ENCODE measurements at places on chromosomes 1 and 21.

- no peak for DNase-seq
These were observed 102.7 kb downstream of the ATF6 start for GRCh38 chr1:161868832-161869231.

DNA sequence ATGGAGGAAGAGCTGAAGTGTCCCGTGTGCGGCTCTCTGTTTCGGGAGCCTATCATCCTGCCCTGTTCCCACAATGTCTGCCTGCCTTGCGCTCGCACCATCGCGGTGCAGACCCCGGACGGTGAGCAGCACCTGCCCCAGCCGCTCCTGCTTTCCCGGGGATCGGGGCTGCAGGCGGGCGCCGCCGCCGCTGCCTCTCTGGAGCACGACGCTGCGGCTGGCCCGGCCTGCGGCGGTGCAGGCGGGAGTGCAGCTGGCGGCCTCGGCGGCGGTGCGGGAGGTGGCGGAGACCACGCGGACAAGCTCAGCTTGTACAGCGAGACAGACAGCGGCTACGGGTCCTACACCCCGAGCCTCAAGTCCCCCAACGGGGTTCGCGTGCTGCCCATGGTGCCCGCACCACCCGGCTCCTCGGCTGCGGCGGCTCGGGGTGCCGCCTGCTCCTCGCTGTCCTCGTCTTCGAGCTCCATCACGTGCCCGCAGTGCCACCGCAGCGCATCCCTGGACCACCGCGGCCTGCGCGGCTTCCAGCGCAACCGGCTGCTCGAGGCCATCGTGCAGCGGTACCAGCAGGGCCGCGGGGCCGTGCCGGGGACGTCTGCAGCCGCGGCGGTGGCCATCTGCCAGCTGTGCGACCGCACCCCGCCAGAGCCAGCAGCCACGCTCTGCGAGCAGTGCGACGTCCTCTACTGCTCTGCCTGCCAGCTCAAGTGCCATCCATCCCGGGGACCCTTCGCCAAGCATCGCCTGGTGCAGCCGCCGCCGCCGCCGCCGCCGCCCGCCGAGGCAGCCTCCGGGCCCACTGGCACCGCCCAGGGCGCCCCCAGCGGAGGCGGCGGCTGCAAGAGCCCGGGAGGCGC, 1.3 kb downstream of the TRIM67 start:
- no peak for DNase-seq

DNA sequence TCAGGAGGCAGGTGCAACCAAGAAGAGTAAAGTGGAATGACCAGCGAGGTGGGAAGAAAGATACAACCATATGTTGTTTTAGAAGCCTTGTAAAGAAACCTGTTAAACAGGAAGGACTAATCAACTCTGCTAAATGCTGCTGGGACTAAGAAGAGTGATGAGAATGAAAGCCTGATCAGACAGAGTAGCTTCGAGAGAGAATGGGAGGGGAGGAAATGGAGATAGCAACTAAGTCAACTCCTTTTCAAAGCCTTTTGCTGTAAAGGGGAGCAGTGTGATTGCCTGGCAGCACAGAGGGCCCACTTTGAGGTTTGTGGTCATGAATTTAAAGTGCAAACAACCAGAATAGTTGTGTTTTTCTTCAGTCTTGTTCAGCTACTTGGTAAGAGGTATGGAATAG, 31.4 kb downstream of the SLC30A7 start:
- peak; percentile 57 for DNase-seq

DNA sequence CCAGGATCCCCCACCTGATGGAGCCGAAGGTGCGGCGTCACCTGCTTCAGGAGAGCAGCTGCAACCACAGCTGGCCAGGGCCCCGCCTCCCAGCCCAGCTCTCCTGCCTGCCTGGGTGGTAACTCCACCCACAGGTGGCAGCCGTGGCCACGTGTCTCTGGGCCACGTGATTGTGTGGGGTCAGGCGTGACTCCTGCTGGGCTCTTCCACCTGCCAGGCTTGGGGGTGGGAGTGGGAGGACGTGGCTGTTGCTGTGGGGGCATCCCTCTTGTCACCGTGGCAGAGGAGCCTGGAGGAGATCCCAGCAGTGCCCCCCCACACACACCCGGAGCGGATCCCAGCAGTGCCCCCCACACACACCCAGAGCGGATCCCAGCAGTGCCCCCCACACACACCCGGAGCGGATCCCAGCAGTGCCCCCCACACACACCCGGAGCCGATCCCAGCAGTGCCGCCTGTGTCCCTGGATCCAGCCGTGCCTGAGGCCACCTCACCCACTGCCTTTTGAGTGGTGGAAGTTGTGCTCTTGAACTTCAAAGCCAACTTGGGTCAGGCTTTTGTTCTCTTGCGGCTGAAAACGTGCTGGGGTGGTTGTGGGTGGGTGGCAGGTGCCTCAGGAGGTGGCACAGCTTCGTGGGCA, 32.2 kb downstream of the POFUT2 start:
- peak; percentile 23 for DNase-seq

- peak; percentile 79 for DNase-seq
These were observed 16.5 kb upstream of the ATP6V1G3 start for GRCh38 chr1:198556971-198557370.

DNA sequence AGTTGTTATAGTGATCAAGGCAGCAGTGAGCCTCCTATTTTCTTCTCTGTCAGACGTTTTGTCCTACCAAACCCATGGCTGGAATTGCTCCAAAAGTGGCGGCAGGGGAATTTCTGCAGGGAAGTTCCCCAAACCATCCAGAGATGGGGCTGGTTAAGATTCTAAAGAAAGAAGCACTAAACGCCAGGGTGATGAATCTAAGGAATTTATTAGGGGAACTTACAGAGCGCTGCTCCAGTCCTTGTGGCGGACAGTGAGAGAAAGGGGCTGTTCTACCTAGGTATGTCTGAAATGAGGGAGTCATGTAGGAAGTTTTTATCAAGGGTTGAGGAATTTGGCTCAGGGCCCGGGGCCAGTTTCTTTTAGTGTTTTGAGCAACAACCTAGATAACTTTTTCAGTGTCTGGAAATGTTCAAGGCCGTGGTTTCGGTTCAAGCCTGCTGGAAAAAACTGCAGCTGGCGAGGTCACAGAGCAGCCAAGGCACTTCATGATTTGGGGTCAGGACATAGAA, 222.4 kb upstream of the B3GALT2 start:
- no peak for DNase-seq
